Activated naive CD4-positive, alpha-beta T cell treated with anti-CD3 and anti-CD28 coated beads for 36 hours (primary cell): ENCODE measurements at places on chromosomes 6 and 20. TPM values are rescaled to one million over a fixed set of nuclear protein-coding genes. Genes with fewer than 3 reads are reported as not detected.
A peak's percentile ranks its signal among the peaks of the same experiment; 100 is the strongest.

FOXC1 gene
- total RNA-seq = not detected

DNA sequence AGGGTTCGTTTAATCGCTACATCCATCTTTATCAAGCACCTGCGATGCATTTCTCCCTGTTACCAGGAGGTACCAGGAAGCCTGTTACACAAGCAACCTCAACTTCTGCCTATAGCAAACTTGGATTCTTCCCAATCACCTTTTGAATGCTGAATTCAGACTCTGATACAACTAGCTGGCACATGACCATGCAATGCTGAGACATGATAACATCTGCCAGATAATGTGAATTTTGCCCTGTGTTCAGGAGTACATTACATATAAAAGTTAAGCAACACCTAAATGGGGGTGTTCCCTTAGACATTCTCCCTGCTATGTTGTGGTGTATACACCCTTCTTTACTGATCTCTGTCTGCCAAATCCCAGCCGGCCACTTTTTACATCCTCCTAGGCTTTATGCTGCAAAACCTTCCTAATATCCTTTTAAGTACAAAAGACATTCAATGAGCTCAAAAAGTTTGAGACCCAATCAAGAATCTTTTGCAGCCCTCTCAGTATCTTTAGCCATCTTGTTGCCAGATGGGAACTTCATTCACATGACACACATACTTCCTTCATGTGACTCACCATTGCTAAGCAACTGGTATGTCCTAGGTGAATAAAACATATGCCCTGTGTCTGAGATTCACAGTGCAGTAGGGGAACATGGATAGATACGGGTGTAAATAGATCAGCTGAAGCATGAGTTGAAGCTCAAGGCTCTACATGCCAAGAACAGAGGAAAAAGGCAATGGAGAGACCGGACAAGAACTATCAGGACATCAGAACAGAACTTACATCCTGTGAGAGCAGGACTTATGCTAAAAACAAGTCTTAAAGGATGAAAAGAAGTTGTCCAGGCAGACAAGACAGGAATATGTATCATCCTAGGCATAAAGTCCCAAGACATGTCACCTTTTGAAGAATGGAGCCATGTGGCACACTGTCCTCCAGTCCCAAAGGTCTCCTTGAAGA, 84.3 kb downstream of the ZHX3 start:
- DNase-seq = no peak
- H3K36me3 ChIP-seq = peaks cover 3% of the 10 kb centered on the region
- no peak overlapping the region for H3K27ac ChIP-seq
- H3K4me1 ChIP-seq = peaks cover 24% of the 10 kb centered on the region

GRCh38 chr20:41437836-41438235, 71.2 kb upstream of the EMILIN3 start:
- DNase-seq = peak; percentile 14
- no peak overlapping the region for H3K4me3 ChIP-seq
- peaks cover 32% of the 10 kb centered on the region for H3K36me3 ChIP-seq
- no peak overlapping the region for H3K27ac ChIP-seq

GRCh38 chr20:45344168-45344860, 3.9 kb downstream of the SDC4 start:
- DNase-seq = peak; percentile 37
- peaks cover 5% of the 10 kb centered on the region for H3K36me3 ChIP-seq
- H3K4me1 ChIP-seq = peaks cover 36% of the 10 kb centered on the region
- H3K27ac ChIP-seq = no peak overlapping the region
- no peak overlapping the region for H3K4me3 ChIP-seq

TNNC2 gene
- total RNA-seq = not detected

GRCh38 chr20:35611482-35611881, 4.1 kb upstream of the SPAG4 start:
- H3K4me1 ChIP-seq = peaks cover 11% of the 10 kb centered on the region
- no peak for DNase-seq
- H3K27ac ChIP-seq = no peak overlapping the region
- no peaks in the 10 kb centered on the region for H3K36me3 ChIP-seq
- H3K4me3 ChIP-seq = no peak overlapping the region

- no peak overlapping the region for H3K27ac ChIP-seq
- no peaks in the 10 kb centered on the region for H3K27me3 ChIP-seq
- peaks cover 34% of the 10 kb centered on the region for H3K36me3 ChIP-seq
- no peak overlapping the region for H3K4me3 ChIP-seq
- H3K4me1 ChIP-seq = no peaks in the 10 kb centered on the region
Measured at GRCh38 chr20:37240337-37241067, 21.1 kb downstream of the GHRH start.

- H3K27me3 ChIP-seq = no peaks in the 10 kb centered on the region
- H3K36me3 ChIP-seq = no peaks in the 10 kb centered on the region
- no peak overlapping the region for H3K4me3 ChIP-seq
- DNase-seq = no peak
- peaks cover 6% of the 10 kb centered on the region for H3K4me1 ChIP-seq
- peak overlapping the region; percentile 21 for H3K27ac ChIP-seq
Measured at GRCh38 chr20:9319687-9320384, 194.6 kb upstream of the LAMP5 start.

PRSS16 gene
- 1.3 TPM for total RNA-seq

COL21A1 gene
- not detected for total RNA-seq

HTR1E gene
- not detected for total RNA-seq

BIRC7 gene
- not detected for total RNA-seq

DNA sequence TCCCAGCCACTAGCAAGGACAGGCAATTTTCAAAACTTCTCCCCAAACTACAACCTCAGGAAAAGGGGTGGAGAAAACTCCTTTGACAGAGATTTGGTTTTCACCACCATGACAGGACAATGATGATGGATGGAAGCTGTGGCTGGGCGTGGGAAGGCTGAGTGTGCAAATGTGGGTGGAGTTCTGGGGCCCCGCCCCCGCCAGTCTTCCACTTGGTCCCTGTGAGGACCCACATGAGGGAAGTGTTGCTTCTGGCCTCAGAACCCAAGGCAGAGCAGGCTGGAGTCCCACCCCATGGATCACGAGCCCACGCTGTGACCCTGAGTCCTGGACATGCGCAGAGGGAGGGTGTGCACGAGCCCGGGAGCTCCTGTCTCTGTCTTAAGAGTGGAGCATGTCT, 21.5 kb upstream of the MRGBP start:
- no peak overlapping the region for H3K27ac ChIP-seq
- no peak overlapping the region for H3K4me3 ChIP-seq
- H3K4me1 ChIP-seq = peaks cover 57% of the 10 kb centered on the region
- no peaks in the 10 kb centered on the region for H3K36me3 ChIP-seq
- DNase-seq = no peak
- H3K27me3 ChIP-seq = no peaks in the 10 kb centered on the region

DNA sequence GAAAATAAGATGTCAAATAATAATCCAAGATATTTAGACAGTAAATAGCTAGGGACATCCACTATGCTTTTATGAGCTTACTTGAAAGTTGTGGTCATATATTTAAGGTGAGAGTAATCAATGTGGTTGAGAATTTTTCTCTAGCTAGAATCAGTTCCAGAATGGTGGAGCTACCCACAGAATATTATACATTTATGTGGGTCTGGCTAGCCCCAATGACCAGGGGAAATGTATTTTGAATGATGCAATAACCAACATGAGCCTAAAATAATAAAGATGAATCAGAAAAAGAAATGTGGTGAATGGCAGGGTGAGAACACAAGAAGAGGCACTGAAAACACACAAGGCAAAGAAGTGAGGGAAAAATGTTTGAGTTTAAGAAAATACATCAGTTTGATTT, 325.7 kb downstream of the TBC1D32 start:
- no peaks in the 10 kb centered on the region for H3K4me1 ChIP-seq
- H3K4me3 ChIP-seq = no peak overlapping the region
- no peaks in the 10 kb centered on the region for H3K27me3 ChIP-seq

NKX2-4 gene
- total RNA-seq = not detected

HLA-DMB gene
- 1.3 TPM for total RNA-seq

DNA sequence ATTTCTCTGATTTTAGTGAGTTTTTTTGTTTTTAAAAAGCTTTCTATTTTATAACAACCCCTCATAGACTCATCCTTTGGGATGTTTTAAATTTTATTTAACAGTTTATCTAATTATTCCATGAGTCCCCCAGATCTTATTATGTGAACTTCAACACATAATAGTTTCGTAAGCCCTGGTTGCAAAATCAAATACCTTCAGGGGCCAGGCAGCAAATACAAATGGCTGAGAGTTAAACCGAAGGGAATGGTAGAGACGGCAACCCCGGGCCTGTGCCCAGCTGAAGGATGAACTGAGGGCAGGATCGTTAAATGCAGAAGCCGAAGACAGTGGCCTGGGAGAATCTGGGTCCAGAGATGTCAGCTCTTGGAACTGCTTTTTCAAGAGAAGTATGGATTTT, 88.4 kb downstream of the RTN4IP1 start:
- DNase-seq = no peak
- no peaks in the 10 kb centered on the region for H3K27me3 ChIP-seq
- peaks cover 36% of the 10 kb centered on the region for H3K4me1 ChIP-seq
- H3K36me3 ChIP-seq = peaks cover 17% of the 10 kb centered on the region

- H3K27me3 ChIP-seq = peaks cover 25% of the 10 kb centered on the region
- H3K4me1 ChIP-seq = no peaks in the 10 kb centered on the region
- H3K4me3 ChIP-seq = no peak overlapping the region
- DNase-seq = no peak
- H3K36me3 ChIP-seq = no peaks in the 10 kb centered on the region
- H3K27ac ChIP-seq = no peak overlapping the region
Measured at GRCh38 chr6:168638468-168639271, 197.7 kb downstream of the SMOC2 start.

GABRR1 gene
- total RNA-seq = not detected
